ENCODE measurements at places on chromosomes 6 and 20.

DNA sequence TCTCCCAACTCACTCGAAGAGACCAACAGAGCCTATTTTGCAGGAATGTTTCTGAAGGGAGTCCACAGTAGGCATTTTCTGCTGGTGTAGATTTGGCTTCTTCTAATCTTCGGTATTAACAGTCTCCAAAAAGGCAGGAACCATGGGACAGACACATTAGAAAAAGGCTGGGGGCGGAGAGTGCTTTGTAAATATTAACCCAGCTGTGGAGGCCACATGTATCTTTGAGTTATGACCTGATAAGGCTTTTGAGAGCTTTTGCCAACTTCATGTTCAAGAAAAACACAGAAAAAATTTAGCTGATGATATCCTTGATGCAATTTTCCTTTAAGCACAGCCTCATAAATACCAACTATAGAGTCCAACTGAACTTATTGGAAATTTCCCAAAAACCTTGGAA, 119.4 kb upstream of the TSHZ2 start:
- DNase-seq, result no peak

GRCh38 chr20:5131502-5131901, 4.7 kb downstream of the CDS2 start:
- DNase-seq, result no peak

GRCh38 chr6:43325876-43326275, 17.2 kb upstream of the CRIP3 start:
- DNase-seq, result peak; percentile 55

GRCh38 chr6:157069585-157069984, 253.7 kb downstream of the TMEM242 start:
- DNase-seq, result no peak

Data from OCI-M1 (cell line).